ENCODE measurements at places on chromosomes 3 and 15.

- no peak for DNase-seq
These were observed 36.7 kb upstream of the NDUFB4 start for GRCh38 chr3:120559242-120560061.

DNA sequence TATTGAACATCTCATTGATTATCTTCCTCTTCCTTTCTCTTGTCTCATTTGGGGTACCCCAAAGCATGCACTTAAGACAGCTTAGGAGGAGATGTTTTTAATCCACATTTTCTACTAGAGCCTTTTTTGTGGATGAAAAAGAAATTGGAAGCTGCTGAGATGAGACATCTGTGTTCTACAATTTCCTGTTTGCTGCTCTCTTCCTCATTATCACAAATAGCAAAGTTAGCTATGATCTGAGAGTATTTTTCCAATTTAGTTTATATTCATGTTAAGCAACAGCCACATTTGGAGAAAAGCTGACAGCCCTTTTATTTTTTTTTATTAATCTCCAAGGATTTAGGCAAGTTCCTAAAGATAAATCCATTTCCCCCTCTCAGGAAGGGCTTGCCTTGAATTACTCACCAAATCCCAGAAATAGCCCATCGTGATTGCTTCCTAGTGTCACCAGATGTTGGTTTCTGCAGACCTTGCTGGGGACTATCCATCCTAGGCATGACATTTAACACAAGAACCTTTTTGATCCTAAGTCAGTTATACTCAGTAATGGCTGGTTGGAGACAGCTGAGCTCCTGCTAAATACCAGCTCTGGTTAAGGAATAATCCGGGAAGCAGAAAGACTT, 70.8 kb upstream of the FILIP1L start:
- no peak for DNase-seq

GRCh38 chr3:156627946-156628569, 46.3 kb upstream of the TIPARP start:
- no peak for DNase-seq

- DNase-seq: no peak
These were observed 178.6 kb downstream of the CPNE4 start for GRCh38 chr3:131856171-131856570.

DNA sequence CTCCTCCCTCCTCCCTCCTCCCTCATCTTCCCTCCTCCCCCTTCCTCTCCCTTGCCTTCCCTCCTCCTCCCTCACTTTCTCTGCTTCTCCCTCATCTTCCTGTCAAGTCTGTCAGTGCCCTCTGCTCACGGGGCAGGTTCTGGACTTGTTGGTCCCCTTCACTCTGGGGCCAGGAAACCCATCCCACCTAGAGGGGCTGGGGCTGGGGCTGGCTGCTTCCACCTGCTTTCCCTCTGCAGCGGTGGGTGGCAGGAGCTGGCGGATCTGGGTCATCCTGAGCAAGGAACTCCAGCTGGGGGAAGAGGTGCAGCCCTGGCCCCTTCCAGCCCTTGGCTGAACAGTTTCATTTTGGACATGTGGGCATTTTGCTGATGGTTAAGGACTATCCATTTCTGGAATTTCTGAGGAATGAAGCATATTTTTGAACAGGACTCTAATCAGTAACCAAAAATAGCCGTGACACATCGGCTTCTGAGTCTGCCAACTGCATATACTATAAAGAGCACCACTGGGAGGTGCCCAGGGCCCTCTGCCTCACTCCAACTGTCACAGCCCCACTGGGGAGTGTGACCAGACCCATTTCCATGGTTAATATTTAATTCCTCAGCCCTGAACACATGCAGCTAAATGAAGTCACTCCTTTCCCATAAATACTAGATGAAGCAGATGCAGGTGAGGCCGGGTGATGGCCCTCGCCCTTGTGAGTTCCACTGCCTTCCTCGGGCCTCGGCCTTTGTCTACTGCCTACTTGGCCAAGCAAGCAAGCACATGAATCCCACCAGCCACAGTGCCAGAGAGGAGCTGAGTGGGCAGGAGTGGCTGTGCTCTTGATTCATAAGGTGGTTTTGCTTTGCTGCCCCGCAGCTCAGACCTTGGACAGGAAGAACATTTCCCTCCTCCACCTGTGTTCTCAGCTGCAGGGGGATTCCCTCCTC, 39.8 kb downstream of the CHDH start:
- DNase-seq: no peak

DNA sequence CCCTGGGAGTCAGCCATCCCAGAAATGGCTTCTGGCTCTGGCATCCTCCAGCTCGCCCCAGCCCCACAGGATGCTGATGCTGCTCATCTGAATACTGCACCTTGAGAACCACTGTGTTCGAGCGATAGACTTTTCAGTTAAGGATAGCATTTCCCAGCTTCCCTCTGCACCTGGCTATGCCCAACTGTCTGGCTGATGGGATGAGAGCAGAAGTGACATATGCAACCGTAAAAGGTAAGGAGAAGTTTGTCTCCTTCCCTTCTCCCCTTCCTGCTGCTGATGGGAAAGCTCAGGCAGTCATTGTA, 9.7 kb upstream of the HHATL start:
- DNase-seq: no peak

DNA sequence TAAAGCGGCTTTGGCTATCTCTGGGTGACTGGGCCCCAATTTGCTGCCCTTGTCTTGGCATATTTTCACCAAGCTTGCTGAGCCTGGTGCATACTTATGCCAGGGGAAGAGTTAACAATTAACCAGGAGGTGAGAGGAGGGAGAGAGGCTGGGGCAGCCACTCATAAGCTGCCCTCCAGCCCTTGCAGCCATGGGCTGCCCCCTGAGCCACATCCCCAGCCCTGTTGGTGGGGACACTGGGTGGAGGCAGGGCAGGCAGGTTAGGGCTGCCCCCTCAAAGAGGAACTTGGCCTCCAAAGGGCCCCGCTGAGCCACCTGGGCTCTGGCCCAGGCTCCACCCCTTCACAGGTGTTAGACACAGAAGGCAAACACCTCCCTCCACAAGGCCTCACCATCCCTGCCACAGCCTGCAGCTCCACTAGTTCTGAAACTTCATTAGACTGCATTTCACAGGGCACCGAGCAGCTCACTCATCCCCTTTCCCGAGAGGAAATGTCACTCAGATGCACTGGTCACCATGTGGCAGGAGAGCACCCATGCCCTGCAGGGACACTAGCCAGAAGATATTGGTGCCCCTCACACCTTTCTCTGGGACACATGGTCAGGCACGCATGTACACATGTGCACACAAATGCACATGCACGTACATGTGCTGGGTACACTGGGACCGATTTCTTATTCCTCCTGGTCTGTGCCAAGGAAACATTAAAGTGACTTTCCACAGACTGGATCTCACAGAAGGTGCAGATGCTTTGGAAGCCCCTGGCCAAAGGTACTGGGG, 20.2 kb downstream of the AMOTL2 start:
- DNase-seq: no peak

GRCh38 chr3:32706348-32707025, 21.5 kb downstream of the CNOT10 start:
- no peak for DNase-seq

GRCh38 chr3:127158614-127159229, 34.2 kb upstream of the PRR23E start:
- DNase-seq: peak; percentile 47

DNA sequence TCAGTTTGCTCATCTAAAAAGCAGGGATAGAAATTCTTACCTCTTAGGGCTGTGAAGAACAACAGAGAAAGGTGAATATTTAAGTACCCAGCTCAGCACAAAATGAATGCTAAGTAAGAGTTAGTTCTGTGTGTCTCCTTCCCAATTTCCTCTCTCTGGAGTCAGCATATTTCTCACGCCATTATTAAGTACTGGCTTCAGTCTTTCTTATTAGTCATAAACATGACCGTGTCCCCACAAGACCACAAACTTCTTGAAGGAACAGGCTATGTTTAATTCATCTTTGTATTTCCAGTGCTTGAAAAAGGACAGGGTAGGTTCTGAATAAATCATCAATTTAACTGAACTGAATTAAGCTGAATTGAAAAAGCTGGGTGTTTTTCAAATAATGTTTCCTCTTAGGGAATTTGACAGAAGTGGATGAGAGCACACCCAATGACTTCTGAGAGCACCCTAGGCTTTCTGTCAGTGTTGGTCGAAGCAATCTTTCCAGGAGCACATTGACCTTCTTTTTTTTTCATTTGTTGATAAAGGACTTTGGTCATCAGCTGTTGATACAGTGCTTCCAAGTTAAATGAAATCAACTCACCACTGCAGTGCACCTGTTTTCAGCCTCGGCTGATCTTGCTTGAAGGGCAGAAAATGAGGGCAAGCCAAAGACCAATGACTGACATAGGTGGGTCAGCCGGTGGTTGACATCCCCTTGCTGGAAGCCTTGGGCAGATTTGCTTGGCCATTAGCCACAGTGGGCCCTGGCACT, 324.6 kb downstream of the MFSD1 start:
- DNase-seq: no peak

- DNase-seq: no peak
These were observed 23.3 kb downstream of the CCDC13 start for GRCh38 chr3:42749753-42750231.

GRCh38 chr3:103991-104390, 92.6 kb upstream of the CHL1 start:
- no peak for DNase-seq

DNA sequence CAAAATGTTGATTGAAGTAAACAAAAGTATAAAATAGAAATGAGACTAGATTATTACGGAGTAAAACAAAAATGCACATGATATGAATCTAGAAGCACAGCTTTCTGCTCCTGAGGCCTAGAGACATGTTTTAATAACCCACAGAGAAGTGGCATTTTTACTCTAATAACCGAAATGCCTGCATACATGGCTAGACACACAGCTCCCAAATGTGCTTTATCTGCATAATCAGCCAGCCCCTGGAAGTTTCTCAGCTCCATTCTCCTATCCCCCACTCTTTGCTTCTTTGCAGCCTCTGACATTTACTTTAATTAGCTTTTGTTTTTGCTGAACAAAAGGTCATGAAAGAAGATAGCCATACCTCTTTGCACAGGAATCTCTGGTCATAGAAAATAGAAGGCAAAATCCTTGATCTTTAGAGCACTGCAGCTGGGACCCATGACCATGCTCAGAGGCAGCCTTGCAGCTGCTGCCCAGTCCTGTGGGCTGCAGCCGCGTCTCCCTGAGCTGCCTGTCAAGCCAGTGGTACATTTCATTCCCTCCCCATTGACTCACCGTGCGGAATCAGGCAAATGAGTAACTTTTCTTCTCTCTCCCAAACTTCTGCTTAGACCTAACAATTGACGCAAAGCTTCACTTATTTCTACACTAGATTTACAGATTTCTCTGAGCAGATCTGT, at the start of gene VEPH1:
Gene VEPH1 (minus strand): TSS at position 501 of the 680 bp plus-strand sequence. CDS start 8,067 bp downstream, outside the sequence.
- DNase-seq: no peak

DNA sequence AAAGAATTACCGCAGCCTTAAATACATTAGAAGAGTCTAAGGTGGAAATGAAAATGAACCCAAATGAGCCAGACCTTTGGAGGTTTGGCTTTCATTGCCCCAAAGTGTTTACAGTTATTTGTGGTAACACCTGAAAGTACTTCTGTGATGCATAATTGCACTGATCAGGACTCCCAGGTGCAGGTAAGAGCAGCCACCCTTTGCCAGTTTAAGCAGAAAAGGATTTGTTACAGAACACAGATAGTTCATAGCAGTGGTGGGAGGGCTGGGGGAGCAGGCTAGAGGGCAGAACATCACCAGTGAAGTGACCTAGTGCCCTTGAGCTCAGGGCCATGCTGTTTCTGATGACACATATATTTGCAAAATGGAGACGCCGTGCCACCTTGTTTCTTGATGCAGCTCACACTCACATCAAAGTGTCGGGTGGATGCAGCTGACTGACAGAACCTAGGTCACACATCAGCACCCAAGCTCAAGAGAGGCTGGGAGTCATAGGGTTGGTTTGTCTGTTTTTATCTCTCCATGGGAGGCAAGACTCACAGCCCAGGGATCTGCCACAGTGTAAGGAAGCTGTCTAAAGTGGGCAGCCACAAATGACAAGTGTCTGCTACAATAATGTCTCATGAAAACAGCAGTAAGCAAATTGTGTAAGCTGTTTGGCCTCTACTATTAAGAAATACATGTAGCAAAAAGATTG, 49.1 kb downstream of the NEK11 start:
- no peak for DNase-seq

- DNase-seq: no peak
These were observed 528.1 kb upstream of the MCTP2 start for GRCh38 chr15:93703092-93703739.

DNA sequence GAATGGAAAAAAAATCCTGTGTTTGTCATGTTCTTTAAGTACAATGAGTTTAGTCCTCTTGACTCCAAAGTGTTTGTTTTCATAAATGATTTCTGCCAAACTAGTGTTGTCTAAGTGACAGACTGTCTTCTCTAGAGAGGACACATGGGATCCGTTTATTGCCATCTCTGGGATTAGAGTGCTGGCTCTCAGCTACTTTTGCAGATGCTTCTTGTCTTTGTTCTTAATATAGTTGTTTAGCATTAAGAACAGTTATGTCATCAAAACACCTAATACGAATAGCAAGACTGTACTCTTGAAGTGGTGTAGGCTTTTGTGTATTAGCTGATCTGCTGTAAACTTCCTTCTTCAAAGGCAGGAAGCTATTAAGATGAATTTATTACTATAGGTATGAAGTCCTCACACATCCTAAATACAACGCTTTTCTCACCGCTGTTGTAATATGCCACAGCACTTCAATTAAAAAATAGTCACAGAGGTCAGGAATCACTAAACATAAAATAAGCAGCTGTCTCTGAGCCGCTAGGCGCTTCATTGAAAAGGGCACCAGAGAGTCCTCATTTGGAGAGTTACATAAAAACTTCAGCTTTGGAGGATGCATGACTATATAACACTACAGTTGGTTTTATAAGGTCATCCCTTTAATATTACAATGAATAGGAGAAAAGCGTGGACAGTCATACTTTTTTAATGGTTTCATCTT, 128.3 kb upstream of the ZNF385D start:
- DNase-seq: no peak
